ENCODE measurements at places on chromosomes 11 and 22.
A peak's percentile ranks its signal among the peaks of the same experiment; 100 is the strongest.

DNA sequence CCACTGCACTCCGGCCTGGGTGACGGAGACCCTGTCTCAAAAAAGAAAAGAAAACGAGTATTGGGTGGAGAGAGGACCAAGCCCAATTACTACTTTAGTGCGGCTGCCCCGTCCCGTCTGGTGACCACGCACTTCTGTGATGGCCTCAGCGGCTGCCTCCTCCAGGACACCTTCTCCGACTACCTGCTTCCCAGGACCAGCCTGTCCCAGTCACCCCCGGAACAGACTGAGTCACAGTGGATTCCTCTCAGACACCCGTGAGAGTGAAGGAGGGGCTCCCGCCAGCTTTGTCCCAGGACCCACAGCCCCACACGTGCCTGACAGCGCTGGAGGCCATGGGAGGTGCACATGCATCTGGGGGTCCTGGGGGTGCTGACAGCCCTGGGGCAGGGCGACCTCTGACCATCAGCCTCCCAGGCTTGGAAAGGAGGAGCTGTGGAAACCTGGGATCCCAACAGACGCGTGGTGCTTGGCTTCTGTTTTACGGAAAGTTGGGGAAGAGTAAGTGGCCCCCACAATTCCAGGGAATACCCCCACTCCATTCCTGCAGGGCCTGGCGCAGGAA lies 4.8 kb downstream of the DRD4 start:
- DNase-seq: no peak

- DNase-seq: no peak
Observed at GRCh38 chr22:20956258-20957101, 10.6 kb upstream of the AIFM3 start.

DNA sequence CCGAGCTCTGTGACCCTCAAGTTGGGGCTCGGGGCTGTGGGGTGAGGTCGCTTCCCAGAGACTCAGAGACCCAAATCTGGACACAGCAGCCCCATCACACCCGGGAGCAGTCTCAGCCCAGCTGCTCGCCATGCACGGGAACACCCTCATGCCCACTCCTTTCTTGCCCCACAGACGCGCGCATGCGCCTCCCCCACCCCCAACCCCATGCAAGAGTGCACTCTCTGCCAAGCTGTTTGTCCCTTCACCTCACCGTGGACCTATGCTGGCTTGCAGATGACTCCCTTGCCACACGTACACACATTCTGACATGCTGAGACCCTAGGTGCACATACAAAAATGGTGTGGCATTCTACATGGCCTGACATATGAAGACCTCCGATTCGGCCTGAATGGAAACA lies 478 bp upstream of the CD248 start:
- peak; percentile 72 for DNase-seq

- DNase-seq: peak; percentile 90
Observed at GRCh38 chr22:38868886-38869381, 3.1 kb downstream of the CBX6 start.

GRCh38 chr11:69647390-69647748 lies 6.4 kb downstream of the CCND1 start:
- DNase-seq: no peak

DNA sequence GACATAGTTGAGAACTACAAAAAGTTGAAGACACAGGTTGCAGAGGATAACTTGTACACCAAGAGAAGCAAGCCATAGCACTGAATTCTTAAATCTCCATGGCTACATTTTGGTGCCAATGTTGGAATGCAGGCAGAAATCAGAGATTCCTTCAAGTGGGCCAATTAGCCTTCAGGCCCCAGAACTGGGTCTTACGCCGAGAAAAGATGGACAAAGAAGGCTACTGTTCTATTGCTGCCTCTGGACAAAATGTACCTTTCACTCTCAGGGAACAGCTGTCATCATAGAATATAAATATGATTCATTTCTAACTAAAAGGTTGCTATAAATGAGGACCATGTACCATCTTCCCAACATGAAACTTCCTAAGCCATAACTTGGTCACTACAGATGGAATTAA lies 13.7 kb downstream of the TMEM216 start:
- no peak for DNase-seq

DNA sequence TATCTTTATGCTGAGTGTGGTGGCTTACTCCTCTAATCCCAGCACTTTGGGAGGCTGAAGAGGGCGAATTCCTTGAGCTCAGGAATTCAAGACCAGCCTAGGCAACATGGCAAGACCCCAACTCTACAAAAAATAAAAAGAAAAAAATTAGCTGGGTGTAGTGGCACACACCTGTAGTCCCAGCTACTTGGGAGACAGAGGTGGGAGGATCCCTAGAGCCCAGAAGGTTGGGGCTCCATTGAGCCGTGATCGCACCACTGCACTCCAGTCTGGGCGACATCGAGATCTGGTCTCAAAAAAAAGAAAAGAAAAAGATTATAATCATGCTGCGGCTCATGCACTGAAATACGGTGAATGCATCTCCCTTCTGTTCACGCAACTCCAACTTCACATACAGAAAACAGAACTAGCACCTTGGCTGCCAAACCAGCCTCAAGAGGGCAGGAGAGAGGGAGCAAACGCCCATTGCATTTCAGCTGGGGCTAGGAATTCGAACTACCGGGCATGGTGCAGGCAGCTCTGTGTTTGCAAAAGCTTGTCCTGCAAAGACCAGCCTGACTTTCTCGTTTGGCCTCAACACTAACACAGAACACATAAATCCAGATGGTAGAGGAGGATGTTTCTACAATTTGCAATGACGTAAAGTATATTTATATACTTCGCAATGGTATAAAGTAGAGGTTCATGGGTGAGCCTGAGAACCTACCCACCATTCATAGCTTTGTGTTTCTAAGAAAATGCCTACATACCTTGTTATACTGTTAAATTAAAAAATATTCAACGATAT lies 6.3 kb upstream of the SYNGR1 start:
- peak; percentile 80 for DNase-seq

GRCh38 chr11:19173004-19173689 lies 28.6 kb downstream of the CSRP3 start:
- DNase-seq: no peak

DNA sequence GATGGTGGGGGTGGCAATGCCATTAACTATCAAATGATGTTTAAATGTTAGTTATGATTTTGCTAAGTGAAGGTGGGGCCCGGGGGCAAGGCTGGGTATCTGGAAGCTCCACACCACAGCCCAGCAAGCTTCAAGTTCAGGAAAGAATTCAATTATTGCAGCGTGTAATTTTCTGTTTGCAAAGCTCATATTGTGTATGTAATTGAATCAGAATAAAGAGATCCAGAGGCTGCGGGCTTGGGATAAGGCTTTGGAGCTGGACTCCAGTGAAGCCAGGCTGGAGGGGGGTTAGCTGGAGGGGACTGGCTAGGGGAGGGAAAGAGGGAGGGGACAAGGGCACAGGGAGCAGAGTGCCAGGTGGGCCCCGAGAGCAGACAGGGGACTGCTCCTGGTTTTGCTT lies 557.1 kb upstream of the CADM1 start:
- no peak for DNase-seq

- no peak for DNase-seq
Observed at GRCh38 chr22:49334976-49335375, 492.7 kb downstream of the BRD1 start.

DNA sequence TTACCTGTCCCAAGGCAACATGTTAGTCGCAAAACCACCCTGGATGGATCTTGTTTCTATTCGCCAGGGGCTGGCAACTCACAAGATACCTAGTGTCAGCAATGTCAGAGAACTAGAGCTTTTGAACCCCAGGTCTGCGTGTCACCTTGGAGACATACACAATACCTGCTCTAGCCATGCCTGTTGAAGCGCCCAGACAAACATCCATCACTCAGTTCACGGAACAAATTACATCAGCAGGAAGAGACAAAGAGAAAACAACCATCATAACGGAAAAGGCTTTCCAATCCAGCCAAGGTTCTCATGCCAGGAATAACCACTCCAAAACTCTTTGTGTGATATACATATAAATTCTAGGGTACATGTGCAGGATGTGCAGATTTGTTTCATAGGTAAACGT lies 2.2 kb downstream of the CD59 start:
- no peak for DNase-seq

- no peak for DNase-seq
Observed at GRCh38 chr11:126824035-126824607, 176.4 kb downstream of the KIRREL3 start.

DNA sequence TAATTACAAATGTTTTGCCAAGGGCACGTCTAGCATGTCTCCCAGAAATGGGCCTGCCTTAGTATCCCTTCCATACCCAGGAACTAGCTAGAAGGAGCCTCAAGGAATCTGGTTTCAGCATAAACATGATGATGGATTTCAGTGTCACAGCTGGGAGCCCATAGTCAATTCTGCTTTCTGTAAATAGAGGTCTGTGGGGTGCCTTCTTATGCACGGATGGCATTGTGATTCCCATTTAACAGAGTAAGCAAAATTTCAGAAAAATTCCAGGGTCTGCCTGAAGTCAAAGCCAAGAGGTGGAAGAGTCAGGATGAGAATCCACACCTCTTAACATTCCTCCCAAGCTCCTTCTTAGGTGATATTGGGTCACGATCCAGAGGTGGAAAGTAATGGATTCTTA lies 12.1 kb downstream of the DUSP18 start:
- DNase-seq: no peak

GRCh38 chr11:119484741-119485605 lies 62.0 kb upstream of the THY1 start:
- DNase-seq: no peak

DNA sequence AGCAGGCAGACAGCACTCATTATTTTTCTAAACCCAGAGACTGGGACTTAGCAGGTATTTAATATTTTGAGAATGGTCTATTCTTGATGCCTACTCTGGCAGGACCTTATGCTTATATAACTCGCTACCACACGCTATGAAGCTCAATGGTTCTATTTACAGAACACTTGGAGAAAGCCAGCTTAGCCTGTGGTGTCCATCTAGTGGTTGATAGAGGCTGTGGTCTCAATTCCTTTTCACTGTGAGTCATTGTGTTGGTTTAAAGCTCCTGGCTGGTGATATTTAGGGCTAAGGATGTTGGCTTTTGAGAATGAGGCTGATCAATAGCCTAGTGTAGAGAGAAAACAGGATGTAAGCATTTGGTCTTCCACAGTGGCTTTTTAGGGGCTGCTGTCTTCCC lies 206.4 kb downstream of the DBX1 start:
- peak; percentile 69 for DNase-seq

DNA sequence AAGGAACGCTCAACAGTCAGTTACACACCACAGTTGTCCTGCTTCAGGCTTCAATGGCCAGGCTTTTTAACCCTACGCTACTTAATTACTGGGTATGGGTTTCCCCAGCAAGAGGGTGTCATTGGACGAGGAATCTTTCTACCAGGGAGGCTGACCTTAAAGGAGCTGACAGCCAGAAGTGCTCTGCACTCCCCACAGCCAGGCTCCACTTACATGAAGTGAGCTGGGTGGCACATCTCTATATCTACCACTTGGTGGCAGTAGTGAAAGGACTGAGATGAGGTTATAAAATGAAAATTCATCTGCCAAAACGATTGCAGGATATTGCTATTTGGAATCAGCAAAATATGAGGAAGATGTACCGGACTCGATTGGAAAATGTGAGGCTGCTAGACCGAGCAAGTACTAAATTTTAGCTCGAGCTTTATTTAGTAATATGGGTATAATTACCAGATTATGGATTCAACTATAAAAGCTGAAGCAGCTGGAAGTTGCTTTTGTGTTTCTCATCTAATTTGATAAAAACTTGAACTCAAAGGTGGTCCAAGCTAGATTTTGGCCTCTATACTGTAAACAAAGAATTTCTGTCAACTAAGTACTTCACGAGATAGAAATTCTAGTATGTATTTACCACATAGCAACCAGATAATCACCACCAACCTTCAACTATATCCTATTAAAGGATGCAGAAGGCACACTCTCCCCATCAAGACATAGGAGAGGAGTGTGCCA lies 53.9 kb upstream of the CEP126 start:
- DNase-seq: peak; percentile 65

GRCh38 chr22:42272431-42272999 lies 2.1 kb upstream of the TCF20 start:
- DNase-seq: no peak

GRCh38 chr22:24410110-24410856 lies 17.1 kb upstream of the ADORA2A start:
- peak; percentile 72 for DNase-seq

DNA sequence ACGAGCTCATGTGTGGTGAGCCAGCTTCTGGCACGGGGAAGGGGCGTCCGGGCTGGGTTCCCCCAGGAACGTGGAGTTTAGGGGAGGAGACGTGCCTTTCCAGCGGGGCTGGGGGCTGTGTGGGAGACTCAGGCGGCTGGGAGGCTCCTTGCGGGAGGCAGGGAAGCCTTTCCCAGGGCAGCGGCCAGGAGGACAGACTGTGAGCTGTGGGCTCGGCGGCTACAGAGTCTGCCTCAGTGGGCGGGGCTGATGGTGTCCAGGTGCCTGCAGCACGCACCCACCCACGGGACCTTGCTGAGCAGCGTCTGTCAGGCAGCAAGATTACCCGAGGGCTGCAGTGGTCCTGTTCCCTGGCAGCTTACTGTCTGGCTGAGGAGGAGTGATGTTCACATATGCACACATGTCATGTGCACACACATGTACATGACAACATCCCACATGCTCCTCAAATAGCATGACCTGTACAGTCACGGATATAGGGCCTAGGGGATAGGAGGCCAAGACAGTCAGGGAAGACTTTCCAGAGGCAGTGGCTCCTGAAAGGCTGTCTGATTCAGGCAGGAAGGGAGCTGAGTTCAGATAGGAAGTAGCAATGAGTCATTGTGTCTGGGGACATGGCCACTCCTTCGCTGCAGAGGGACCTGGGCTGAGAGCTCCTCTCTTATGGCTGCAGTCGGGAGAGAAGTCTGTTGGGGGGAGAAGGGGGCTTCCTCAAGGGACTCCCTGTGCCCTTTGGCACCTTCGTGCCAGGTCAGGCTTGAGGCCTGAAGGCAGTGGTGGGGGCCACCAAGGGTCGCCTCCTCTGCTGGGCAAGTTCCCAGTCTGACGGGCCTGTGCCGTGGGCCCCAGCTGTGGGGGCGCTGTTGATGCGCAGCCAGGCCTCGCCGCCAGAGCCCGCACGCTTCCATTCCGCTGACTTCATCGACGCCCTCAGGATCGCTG lies 23.3 kb upstream of the PPP6R3 start:
- peak; percentile 93 for DNase-seq

DNA sequence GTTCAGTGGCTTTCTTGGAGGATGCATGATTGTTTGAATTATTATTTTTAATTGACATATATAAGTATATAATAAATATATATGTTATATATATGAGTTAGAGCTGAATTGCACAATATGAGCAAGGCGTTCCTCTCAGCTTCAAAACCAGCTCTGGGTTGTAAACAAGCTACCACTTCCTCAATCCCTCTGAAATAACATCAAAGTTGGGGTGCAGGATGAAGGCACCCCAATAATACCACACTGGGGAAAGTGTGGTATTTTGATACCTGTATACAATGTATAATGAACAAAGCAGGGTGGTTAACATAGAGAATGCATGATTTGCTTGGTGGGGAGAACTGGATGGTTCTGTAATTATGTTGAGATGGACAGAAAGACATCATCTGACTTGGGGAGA lies 1.7 kb upstream of the SORL1 start:
- DNase-seq: no peak
